ENCODE measurements at places on chromosomes 1 and 21.

- DNase-seq, result no peak
Observed at GRCh38 chr1:184210031-184210430, 158.5 kb downstream of the TSEN15 start.

GRCh38 chr21:44761011-44761729, 40.5 kb downstream of the UBE2G2 start:
- DNase-seq, result no peak

- no peak for DNase-seq
Observed at GRCh38 chr1:3658231-3658615, 5.9 kb downstream of the TP73 start.

DNA sequence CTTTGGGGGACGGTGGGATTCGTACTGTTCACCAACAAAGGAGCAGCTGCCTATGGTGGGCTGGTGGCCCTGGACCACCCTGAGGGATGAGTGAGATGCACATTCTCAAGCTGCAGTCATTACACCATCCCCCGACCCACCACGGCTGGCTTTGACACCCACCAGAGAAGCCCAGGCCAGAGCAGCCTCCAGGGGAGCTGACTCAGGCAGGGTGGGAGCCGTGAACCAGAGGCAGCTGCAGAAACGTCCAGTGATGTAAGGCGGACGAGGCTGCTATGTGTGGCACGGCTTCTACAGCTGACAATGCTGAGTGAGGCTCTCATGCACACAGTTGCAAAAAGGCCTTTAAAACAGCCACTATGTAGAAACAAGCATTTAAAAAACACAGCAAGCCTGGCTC, 40.1 kb downstream of the CHAF1B start:
- no peak for DNase-seq

GRCh38 chr1:65069011-65069565, 78.9 kb upstream of the AK4 start:
- DNase-seq, result peak; percentile 46

- no peak for DNase-seq
Observed at GRCh38 chr1:24898152-24898908, 31.7 kb downstream of the RUNX3 start.

GRCh38 chr21:46145840-46146691, 9.3 kb downstream of the FTCD start:
- DNase-seq, result no peak

DNA sequence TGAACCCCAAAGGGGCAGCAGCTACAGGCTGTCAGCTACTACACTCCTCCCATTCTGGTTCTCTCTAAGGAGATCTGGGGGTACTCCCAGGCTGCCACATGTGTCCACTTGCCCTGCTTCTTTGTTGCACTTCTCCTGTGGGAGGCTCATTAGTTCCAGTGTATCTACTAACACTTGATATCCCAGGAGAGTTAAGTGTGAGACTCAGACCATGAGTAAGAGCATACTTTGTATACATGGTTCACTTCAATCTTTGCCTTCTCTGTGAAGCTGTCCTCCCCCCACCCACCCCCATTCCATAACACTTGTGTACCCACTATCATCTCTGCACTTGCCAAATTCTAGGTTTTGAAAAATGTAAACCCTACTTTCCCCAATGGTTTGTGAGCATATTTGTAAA, 34.9 kb upstream of the GADD45A start:
- DNase-seq, result no peak

DNA sequence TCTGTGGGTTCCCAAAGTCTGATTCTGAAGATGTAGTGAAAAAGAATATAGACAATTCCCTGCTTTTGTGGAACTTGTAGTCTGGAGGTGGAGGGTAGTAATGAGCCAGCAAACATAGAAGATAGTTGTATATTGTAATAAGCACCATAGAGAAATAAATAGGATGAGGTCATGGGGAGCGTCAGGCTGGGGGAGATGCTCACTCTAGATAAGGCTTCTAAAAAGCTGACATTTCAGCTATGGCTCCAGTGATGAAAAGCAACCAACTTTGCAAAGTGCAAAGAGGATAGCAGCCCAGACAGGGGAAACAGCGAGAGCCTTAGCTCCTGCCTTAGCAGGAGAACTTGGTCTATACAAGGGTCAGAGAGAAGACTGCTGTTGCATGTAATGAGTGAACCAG, 98.0 kb upstream of the RALGPS2 start:
- DNase-seq, result no peak

DNA sequence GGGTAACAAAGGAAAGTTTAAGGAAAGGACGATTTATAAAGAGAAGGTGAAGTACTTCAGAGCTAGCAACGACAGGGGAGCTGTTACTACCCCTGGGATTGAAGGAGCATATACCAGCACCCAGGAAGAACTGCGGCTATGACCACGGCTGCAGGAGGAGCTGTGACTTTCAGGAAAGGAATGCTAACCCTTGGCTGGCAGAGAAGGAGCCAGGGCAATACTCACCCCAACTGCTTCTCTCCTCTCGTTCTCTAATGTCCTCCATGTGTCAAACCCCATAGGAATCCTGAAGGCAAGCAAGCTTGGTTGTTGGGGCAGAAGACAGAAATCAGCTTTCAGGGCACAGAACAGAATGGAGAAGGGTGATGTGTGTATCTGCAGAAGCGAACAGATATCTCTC, 120.5 kb downstream of the TMEM53 start:
- no peak for DNase-seq

DNA sequence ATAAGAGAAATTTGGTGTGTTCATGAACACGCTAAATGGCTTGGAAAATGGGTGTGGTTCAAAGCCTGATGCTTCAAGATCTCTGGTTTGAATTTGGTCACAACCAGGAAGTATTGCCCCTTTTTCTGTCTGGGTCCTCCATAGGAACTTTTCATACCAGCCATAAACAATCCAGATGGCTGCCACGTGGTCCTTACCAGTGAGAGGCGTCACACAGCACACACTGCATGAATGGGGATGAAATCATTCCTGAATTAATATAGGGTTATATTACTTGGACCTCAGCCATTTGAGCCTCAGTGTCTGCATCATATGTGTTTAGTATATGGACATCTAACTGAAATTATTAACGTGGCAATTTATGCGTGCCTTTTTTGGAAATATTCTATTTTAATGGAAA, 64.0 kb downstream of the PRRX1 start:
- DNase-seq, result no peak

- DNase-seq, result no peak
Observed at GRCh38 chr1:217977943-217978342, 307.1 kb upstream of the RRP15 start.

GRCh38 chr1:160083968-160084770, 2.8 kb downstream of the KCNJ9 start:
- peak; percentile 78 for DNase-seq

- no peak for DNase-seq
Observed at GRCh38 chr1:33342041-33342723, 21.3 kb upstream of the A3GALT2 start.

- peak; percentile 87 for DNase-seq
Observed at GRCh38 chr1:167442142-167442848, 76.0 kb downstream of the CD247 start.

DNA sequence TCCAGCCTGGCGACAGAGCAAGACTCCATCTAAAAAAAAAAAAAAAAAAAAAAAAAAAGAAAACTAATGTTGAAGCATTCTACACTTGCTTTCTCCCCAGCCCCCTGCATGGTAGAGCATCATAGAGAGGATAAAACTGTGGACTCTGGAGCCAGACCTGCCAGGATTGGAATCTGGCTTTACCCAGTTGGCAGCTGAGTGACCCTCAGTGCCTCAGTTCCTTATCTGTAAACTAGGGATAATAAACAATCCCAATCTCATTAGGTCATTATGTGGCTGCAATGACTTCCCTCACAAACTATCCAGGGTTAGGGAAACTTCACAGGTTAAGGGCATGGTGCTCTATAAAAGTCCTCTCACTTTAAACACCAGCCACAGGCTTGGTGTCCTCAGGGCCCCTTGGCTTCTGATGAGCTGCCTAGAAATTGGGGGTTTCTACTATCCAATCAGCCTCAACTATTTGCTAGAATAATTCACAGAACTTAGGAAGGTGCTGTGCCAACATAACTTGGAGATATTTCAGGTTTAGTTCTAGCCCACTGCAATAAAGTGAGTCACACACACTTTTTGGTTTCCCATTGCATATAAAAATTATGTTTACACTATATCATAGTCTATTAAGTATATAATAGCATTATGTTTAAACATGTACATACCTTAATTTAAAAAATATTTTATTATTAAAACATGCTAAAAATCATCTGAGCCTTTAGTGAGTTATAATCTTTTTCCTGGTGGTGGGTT, 180.5 kb upstream of the B3GALT2 start:
- no peak for DNase-seq

DNA sequence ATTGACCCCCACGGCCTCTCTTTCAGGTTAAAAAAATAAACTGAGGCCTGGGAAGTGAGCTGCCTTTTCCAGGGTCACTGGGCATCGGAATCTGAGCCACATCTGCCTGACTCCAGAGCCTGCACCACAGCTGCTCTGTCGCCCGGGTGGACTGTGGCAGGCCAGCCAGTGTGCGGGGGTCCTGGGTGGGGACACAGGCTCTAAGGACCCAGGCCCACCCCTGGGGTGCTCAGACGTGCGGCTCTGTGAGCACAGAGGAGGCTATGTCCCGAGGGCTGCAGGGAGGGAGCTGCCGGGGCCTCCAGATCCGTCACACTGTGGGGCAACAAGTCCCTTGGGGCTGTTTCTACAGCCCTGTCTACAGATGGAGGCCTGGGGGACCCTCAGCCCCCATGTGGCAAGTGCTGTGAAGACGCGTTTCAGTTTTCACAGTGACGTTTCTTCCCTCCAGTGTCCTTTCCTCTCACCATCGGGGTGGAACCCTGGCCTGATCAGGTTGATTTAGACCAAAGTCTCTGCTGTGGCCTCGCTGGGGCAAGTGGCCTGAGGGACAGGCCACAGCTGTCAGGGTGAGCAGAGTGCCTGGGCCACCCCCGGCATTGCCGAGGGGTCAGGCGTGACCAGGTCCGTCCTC, 39.2 kb upstream of the ACTRT2 start:
- no peak for DNase-seq

DNA sequence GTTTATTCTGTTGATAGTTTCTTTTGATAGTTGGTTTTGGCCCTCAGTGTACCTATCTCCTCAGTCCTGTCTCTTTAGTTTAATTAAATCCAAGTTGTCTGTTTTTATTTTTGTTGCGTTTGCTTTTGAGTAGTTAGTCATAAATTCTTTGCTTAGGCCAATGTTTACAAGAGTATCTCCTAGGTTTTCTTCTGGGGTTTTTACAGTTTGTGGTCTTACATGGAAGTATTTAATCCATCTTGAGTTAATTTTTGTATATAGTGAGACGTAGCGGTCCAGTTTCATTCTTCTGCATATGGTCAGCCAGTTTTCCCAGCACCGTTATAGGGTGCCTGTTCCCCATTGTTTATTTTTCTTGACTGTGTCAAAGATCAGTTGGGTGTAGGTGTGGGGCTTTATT, 139.4 kb downstream of the POU2F1 start:
- DNase-seq, result no peak

DNA sequence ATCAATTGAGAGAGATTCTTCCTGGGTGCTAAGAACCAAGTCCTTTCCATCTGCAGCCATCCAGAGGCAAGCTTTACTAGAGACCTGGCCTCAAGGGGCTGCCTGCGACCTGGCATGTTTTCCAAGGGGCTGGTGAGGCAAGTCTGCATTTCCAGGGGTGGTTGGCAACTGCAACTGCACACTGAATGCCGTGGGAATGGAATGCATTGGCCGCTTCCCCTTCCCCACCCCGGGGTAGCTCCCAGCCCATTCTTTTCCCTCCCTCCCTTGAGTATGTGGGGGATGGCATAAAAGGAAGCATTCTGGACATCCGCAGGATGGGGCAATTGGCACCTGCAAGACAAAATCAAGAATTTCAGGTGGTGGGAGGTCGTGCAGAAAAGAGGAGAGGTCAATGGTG, 155.1 kb downstream of the IGSF21 start:
- DNase-seq, result no peak

- DNase-seq, result no peak
Observed at GRCh38 chr1:156933136-156933535, 12.7 kb downstream of the LRRC71 start.

GRCh38 chr1:6027591-6027990, 18.1 kb upstream of the KCNAB2 start:
- no peak for DNase-seq

GRCh38 chr1:202659541-202659940, 50.7 kb downstream of the SYT2 start:
- no peak for DNase-seq

DNA sequence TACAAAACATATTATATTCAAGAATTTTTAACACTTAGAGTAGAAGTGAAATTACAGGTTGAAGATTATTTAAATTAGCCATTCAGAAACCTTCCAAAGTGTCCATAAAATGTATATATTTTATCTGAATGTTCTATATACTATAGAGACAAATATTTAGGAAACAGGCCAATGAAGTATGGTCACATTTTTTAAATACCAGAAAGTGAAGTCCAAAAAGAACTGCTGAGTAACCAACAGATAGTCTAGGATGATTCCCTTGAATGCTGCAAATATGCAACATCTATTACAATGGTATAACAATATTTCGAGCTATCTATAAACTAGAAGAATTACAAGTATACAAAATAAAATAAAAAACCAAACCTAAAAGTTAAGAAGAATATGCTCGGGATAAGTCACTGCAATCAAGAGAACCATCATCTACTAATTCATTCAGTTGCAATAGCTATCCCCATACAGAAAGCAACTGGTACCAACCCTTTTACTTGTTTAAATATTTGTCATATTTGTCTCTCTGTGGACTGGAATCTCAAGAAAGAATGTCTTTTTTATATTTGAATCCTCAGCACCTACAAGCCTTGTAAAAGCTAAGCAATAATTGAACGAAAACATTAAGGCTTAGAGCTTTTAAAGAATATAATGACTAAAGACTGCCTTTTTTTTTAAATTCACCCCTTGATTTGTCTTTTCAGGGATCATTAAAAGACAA, 8.1 kb downstream of the ODF2L start:
- no peak for DNase-seq

DNA sequence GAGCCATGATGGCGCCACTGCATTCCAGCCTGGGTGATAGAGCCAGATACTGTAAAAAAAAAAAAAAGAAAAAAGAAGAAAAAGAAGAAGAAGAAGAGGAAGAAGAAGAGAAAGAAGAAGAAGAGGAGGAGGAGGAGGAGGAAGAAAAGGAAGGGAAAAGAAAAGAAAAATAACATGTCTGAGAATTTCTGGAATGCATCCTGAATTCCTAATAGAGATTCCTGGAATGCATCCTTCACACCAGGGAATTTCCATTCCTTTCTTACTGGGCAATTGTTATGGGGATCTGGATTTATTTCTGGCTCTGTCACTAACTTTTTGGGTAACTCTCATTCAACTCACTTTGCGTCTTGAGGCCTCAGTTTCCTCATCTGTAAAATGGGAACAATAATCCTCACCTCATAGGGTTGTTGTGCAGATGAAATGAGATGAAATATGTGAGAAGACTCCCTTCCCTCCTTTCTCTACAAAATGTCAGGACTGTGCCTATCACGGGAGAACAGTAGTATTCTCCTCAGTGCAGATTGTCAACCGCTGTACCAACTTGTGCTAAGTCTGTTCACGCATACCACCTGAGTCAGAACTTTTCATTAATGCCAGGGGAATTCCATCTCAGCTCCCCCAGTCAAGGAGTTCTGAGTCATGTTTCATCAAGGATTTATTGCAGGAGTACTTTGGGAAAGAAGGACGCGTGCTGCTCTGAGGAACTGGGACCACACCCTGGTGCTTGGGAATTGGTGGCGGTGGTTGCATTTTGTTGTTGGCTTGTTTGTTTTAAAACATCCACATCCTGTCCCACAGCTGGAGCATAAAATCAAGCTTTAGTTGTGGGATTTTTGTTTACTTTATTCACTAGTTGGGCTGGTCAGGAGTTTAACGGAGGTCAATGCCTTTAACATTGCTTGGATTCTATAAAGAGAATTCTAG, 42.4 kb upstream of the ROR1 start:
- DNase-seq, result no peak

- no peak for DNase-seq
Observed at GRCh38 chr1:241533326-241534115, 1.3 kb downstream of the KMO start.

Data from activated CD4-positive, alpha-beta T cell treated with anti-CD3 and anti-CD28 coated beads for 4 hours (primary cell).